ENCODE measurements at places on chromosomes 7 and 10. TPM values are rescaled to one million over a fixed set of nuclear protein-coding genes. Genes with fewer than 3 reads are reported as not detected.

Gene RSPH10B
- 0.31 TPM for total RNA-seq

Gene NXPH1
- not detected for total RNA-seq

Gene RNF32
- 0.75 TPM for total RNA-seq

Gene OR2AE1
- not detected for total RNA-seq

Gene ABCB1
- total RNA-seq = 0.53 TPM

Gene STEAP4
- total RNA-seq = 4.8 TPM

Gene MYOZ1
- total RNA-seq = 552 TPM

Gene DNAH11
- total RNA-seq = 0.13 TPM

Gene SP4
- total RNA-seq = 8.3 TPM

Gene EFCAB10
- not detected for total RNA-seq

Data from muscle of leg (tissue), 16 donors.